Astrocyte of the spinal cord (primary cell): ENCODE measurements at places on chromosomes 1 and 21.

- no peak for DNase-seq
These were observed 26.1 kb downstream of the CD58 start for GRCh38 chr1:116544588-116545358.

GRCh38 chr21:41326414-41327080 lies 9.9 kb downstream of the FAM3B start:
- no peak for DNase-seq

GRCh38 chr1:5475572-5475971 lies 516.7 kb downstream of the NPHP4 start:
- DNase-seq, result no peak

- DNase-seq, result peak; percentile 2
These were observed 272.2 kb downstream of the PAPPA2 start for GRCh38 chr1:176735201-176735600.

DNA sequence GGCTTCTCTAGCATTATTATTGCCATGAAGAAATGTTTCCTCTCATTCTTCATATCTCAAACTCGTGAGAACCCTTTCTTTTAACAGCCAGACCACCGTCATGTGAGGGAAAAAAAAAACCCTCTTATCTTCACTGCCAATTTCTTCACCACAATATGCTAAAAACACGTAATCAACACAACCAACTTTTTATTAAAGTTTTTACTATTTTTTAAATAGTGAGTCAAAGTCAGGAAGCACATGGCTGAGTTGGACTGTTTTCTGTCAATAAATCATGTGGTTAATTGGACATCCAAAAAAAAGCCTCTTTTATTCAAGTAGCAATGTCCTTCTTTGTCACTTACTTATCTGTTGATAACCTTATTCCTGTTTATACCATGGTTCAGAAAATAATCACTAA lies 55.9 kb upstream of the SAMD13 start:
- DNase-seq, result no peak

GRCh38 chr21:39454949-39455668 lies 3.3 kb downstream of the SH3BGR start:
- no peak for DNase-seq
